Fibroblast of villous mesenchyme (primary cell): ENCODE measurements at places on chromosomes 2 and 18. TPM values are rescaled to one million over a fixed set of nuclear protein-coding genes. Genes with fewer than 3 reads are reported as not detected.

Gene LONRF2
- 0.32 and 1.3 TPM in 2 replicates for total RNA-seq

Gene HTR2B
- total RNA-seq, result 109 and 159 TPM in 2 replicates

Gene RFX8
- total RNA-seq, result 0.97 and 1.7 TPM in 2 replicates

Gene RTN4
- 262 and 280 TPM in 2 replicates for total RNA-seq

Gene POTEJ
- total RNA-seq, result not detected in 2 replicates

Gene IL1RN
- not detected in 2 replicates for total RNA-seq

Gene PPP3R1
- 28.0 and 38.4 TPM in 2 replicates for total RNA-seq

Gene HAAO
- total RNA-seq, result 0.43 and 1.6 TPM in 2 replicates

Gene DSG1
- not detected in 2 replicates for total RNA-seq
